ENCODE measurements at places on chromosomes 1 and 21.

- no peaks in the 10 kb centered on the region for H3K4me1 ChIP-seq
- no peak overlapping the region for H3K27ac ChIP-seq
- no peaks in the 10 kb centered on the region for H3K36me3 ChIP-seq
- no peak for DNase-seq
Observed at GRCh38 chr1:199641531-199641930, 386.0 kb upstream of the NR5A2 start.

GRCh38 chr21:26146681-26147080 lies 23.9 kb downstream of the APP start:
- H3K27ac ChIP-seq, result no peak overlapping the region
- H3K4me3 ChIP-seq, result no peak overlapping the region
- no peak for DNase-seq
- no peaks in the 10 kb centered on the region for H3K36me3 ChIP-seq

DNA sequence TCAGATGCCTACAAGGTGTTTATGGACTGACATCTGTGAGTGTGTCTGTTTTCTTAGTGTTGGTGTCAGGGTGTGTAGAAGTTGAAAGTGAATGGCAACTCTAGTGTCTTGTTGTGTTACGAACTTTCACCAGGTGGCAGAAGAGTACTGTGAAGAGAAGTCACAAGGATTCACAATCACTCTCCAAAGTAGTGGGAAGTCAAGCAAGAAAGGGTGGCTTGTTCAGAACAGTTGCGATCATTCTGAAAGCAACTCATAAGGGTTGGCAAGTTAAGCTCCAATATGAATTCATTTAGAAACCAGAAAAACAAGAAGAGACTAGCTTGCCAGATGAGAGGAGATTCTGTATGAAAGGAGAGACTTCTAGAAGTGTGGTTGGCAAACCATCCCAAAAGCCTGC lies 86.1 kb downstream of the FASLG start:
- H3K4me1 ChIP-seq, result peaks cover 34% of the 10 kb centered on the region
- H3K36me3 ChIP-seq, result no peaks in the 10 kb centered on the region
- peak; percentile 70 for DNase-seq
- H3K4me3 ChIP-seq, result peak overlapping the region; percentile 66
- peak overlapping the region; percentile 92 for H3K27ac ChIP-seq

DNA sequence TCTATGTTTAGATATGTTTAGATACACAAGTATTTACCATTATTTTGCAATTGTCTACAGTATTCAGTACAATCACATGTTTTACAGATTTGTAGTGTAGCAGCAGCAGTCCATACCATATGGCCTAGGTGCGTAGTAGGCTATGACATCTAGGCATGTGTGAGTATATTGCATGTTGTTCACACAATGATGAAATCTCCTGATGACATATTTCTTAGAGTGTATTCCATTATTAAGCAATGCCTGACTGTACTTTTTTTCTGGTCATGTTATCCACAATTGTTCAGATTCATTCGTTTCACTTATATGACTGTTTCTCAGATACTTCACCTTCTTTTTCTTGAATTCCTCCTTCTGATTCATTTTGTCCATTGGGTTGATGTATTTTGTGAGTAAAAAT lies 9.9 kb upstream of the BACE2 start:
- peaks cover 12% of the 10 kb centered on the region for H3K27me3 ChIP-seq
- H3K36me3 ChIP-seq, result peaks cover 18% of the 10 kb centered on the region
- no peak overlapping the region for H3K4me3 ChIP-seq

DNA sequence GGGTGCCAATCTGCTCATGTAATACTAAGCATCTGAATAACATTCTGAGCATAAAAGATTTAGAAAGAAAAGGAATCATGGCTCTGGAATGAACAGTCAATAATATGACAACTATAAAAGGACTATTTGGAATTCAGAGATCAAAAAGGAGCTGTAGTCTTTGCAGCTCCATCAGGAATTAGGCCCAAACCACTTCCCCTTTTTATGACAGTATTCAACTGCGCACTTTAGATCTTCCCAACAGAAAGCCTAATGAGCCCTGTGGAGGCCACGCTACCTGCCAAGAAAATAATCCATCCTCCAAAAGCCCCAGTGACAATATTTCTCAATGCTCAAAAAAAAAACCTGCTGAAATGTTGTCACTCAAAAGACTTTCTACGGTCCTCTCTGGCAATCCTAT lies 163.2 kb downstream of the SNX7 start:
- DNase-seq, result no peak
- no peaks in the 10 kb centered on the region for H3K4me1 ChIP-seq
- H3K4me3 ChIP-seq, result no peak overlapping the region
- H3K36me3 ChIP-seq, result peaks cover 6% of the 10 kb centered on the region

DNA sequence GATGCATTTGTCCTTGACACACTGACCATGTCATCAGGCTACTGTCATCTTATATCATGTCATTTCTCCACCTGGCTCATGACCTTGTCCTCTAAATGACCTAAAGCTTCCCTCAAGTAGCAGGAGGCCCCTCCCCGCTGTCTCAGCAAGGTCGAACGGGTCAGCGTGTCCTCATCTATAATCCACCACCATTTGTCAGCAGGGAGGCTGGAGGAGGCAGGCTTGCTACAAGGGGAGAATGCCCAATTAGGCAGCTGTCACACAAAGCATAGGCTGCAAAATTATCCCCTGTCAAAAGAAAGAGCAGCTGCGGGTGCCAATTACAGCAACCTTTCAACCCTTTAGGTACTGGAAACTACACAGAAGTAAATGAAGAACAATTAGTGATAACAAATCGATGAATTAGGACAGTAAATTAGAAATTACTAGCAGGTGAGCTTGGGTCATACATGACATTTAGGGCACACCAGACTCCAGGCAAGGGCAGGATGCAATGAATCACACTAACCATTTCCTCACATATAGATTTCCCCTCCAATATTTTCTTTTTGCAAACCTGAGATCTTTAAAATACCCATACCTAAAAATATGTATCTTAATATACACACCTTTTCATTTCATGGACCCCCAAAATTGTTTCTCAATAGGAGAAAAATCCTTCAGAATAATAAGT lies 61.2 kb downstream of the NRIP1 start:
- no peak overlapping the region for H3K27ac ChIP-seq
- no peak overlapping the region for H3K4me3 ChIP-seq
- H3K4me1 ChIP-seq, result peaks cover 62% of the 10 kb centered on the region
- no peak for DNase-seq
- H3K27me3 ChIP-seq, result no peaks in the 10 kb centered on the region

DNA sequence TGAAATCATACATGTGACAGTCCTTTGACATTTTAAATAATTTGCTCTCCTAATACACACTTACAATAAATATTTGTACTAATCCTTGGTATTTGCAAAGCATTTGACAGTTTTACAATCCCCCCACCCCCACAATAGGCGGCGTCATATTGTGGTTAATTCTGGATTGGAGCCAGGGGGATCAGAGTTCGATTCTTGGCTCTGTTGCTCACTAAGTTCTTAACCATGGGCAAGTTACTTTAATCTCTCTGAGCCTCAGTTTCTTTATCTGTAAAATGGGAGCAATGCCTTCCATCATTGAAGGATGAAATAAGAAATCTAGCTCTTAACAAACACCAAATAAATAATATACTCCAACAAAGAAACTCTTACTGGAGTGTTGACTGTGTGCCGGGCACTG lies 23.8 kb downstream of the CACNA1S start:
- H3K4me1 ChIP-seq, result no peaks in the 10 kb centered on the region
- no peak overlapping the region for H3K4me3 ChIP-seq

GRCh38 chr1:172467446-172467845 lies 23.6 kb upstream of the PIGC start:
- no peak overlapping the region for H3K27ac ChIP-seq
- peaks cover 2% of the 10 kb centered on the region for H3K27me3 ChIP-seq
- H3K4me1 ChIP-seq, result peaks cover under 1% of the 10 kb centered on the region

DNA sequence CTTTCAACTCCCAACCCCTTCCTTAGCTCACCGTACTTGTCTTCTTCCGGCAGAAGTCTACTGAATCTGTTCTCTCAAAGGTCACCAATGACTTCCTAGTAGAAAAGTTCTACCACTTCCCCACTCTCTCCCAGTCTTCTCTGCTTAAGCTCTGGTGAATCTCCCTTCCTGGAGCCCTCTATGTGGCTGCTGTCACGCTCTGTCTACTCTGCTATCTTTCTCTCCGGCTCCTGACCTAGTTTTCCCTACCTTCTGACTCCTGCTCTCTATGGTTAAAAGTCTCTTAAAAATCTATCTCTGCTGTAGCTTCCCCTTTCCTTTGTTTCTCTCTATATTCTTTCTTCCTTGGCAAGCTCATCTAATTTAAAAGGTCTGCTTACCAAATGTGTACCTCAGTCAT lies 350.1 kb upstream of the GREM2 start:
- H3K4me3 ChIP-seq, result no peak overlapping the region
- DNase-seq, result no peak
- no peak overlapping the region for H3K27ac ChIP-seq
- H3K27me3 ChIP-seq, result no peaks in the 10 kb centered on the region

DNA sequence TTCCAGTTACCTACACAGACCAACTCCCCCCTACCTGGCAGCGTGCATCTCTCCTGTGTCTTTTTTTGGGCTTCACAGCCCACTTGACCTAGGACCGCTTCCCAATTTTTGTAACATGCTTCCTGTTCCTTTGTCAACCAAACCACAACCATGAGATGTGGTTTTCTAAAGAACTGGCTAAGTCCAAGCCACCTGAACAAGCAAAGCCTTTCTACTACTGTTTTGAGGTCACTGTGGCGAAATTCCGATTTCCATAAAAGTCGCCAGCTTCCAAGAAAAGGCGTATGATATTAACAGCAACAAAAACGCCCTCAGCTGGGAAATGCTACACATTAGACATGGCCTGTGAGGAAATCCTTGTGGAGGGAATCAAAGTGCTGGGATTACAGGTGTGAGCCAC lies 12.7 kb upstream of the AK2 start:
- peaks cover 8% of the 10 kb centered on the region for H3K27me3 ChIP-seq
- H3K4me1 ChIP-seq, result peaks cover 2% of the 10 kb centered on the region
- no peak for DNase-seq

DNA sequence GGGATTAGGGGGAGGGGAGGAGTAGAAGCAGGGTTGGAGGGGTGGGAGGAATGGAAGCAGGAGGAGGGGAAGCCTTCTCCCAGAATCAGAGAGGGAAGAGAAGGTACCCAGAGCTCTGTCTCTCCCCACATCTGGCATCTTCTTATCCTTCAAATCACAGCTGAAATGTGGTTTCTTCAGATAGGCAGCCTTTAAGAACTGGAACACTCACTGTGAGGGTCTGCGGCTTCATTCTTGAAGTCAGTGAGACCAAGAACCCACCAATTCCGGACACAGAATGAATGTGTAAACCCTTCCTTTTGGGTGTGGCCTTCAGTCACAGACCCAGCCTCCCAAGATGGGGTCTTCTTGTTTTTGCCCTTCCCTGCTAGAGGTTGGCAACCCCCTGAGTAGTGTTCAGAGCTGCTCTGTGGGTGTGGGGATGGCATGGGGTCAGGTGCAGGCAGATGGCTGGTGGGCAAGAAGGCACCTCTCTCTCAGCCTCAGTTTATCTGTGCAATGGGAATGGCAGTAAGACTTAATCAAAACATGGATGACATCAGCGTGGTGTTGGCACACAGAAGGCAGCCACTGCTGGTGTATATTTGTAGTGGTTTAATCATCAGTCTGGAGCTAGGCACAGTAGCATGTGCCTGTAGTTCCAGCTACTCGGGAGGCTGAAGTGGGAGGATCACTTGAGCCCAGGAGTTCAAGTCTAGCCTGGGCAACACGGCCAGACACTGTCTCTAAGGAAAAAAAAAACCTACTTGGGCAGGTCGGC lies 7.2 kb downstream of the FAAH start:
- H3K4me3 ChIP-seq, result no peak overlapping the region
- H3K27ac ChIP-seq, result no peak overlapping the region
- H3K27me3 ChIP-seq, result no peaks in the 10 kb centered on the region
- DNase-seq, result no peak

DNA sequence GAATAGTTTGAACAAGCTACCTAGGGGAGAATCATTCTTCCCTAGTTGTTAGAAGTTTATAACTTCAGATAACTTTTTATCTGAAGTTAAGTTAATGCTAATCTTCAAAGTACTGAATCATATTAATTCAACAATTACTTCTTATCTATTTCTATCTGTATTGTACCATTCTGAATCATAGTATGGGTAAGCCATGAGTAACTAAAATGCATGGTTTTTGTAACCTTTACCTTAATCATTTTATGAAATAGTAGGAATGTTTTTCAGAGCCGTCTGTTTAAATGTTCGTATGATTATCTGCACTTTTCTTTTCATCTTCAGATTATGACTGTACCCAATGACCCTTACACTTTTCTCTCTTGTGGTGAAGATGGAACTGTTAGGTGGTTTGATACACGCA lies 50.3 kb upstream of the MPC2 start:
- no peak for DNase-seq
- no peaks in the 10 kb centered on the region for H3K27me3 ChIP-seq
- H3K27ac ChIP-seq, result no peak overlapping the region
- no peak overlapping the region for H3K4me3 ChIP-seq

GRCh38 chr1:24694380-24694843 lies 50.8 kb upstream of the CLIC4 start:
- no peaks in the 10 kb centered on the region for H3K27me3 ChIP-seq
- H3K27ac ChIP-seq, result peak overlapping the region; percentile 81
- H3K36me3 ChIP-seq, result no peaks in the 10 kb centered on the region

GRCh38 chr1:36805979-36806640 lies 228.2 kb downstream of the GRIK3 start:
- no peak for DNase-seq
- H3K27ac ChIP-seq, result no peak overlapping the region
- no peaks in the 10 kb centered on the region for H3K36me3 ChIP-seq
- no peaks in the 10 kb centered on the region for H3K4me1 ChIP-seq
- no peak overlapping the region for H3K4me3 ChIP-seq

DNA sequence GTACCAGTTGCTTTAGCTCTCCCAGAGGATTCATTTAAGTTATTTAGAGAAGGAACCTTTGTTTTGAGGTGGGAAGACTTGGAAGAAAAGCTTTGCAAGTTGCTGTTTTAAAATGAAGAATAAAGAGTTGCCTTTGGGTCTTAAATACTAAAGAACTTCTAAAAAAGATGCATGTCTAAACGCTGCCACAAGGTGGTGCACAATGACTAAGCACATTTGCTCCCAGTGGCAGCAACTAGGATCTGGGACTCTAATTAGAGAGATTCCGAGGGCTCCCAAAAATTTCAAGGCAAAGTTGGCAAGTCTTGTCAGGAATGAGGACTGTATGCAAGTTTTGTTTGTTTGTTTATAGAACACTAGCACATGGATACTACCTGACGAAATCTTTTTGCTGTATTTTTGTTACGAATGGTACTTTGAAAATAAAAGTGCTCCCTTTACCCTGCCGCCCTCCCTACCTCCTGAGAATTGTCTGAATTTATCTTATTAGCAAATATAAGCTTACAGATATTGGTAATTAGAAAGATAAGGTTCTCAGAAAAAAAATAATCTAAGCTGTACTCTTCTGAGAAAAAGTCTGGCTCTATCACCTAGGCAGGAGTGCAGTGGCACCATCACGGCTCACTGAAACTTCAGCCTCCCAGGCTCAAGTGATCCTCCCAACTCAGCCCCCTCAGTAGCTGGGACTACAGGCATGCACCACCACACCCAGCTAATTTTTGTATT lies 121.8 kb downstream of the HFM1 start:
- H3K27ac ChIP-seq, result no peak overlapping the region
- H3K4me1 ChIP-seq, result no peaks in the 10 kb centered on the region
- peaks cover 16% of the 10 kb centered on the region for H3K27me3 ChIP-seq
- H3K36me3 ChIP-seq, result no peaks in the 10 kb centered on the region
- H3K4me3 ChIP-seq, result no peak overlapping the region
- DNase-seq, result peak; percentile 5

Data from naive thymus-derived CD8-positive, alpha-beta T cell (primary cell).